ENCODE measurements at places on chromosomes 3 and 15. TPM values are rescaled to one million over a fixed set of nuclear protein-coding genes. Genes with fewer than 3 reads are reported as not detected.

DNA sequence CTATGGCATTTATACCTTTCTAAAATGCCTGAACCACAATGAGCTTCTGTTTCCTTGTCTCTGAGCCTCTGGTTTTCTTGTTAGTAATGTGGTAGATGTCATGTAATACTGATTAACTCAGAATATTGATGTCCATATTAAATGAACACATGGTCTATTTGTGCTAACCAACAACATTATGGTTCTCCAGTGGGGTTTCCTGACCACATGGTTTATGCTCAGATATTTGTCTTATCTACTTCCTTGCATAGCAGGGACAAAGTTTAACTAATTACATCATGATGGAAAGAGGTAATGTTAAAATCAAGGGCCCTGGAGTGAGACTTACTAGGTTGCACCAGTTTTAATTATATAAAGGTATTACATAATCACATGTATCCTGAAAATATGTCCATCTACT lies 62.6 kb upstream of the SCN10A start:
- ATAC-seq: no peak

- ATAC-seq: no peak
Measured at GRCh38 chr3:48268936-48269561, 28.1 kb downstream of the ZNF589 start.

GRCh38 chr3:30078736-30079135 lies 527.7 kb upstream of the TGFBR2 start:
- ATAC-seq: no peak

DNA sequence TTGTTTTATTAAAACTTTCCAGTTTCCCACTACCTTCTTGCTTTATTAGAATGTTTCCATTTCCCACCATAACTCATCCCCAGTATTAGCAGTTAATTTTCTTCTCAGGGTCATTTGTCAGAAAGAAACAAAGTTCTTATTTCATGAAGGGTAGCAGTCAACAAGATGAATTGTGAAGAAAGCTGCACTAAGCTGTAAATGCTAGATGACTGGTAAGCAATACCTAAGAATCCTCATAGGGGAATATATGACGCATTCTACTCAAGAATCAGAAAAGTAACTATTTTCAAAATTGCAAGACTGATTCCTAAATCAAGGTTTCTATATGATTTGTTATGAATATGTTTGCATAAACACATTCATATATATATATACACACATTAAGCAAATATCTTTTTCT lies 48.8 kb upstream of the WDR5B start:
- no peak for ATAC-seq

- peak; percentile 35 for ATAC-seq
Measured at GRCh38 chr3:146071632-146072031, 89.4 kb downstream of the PLOD2 start.

- peak; percentile 69 for ATAC-seq
Measured at GRCh38 chr3:187641320-187642016, 28.7 kb downstream of the SST start.

The GPR62 gene
- total RNA-seq: not detected

Measured in motor neuron (in vitro differentiated cells).